Activated T-cell treated with anti-CD3 and anti-CD28 coated beads for 1 hour (primary cell): ENCODE measurements at places on chromosomes 11 and 22.

DNA sequence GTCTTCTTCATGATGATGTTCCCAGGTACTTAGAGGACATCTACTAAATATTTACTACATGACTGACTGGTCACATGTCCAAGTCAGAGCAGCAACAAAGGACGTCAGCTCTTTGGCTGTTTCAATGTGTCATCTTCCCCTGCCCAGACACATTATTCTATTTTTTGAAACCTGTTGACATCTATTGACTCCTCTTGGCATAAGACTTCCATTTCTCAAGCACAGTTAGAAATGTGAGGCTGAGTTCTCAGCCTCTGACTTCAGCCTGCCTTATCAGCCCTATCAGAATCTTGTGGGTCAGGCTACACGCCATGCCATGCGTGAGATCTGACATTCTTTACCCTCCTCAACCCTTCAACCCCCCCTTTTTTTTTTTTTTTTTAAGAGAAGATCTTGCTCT lies 63.8 kb downstream of the SC5D start:
- DNase-seq = no peak

DNA sequence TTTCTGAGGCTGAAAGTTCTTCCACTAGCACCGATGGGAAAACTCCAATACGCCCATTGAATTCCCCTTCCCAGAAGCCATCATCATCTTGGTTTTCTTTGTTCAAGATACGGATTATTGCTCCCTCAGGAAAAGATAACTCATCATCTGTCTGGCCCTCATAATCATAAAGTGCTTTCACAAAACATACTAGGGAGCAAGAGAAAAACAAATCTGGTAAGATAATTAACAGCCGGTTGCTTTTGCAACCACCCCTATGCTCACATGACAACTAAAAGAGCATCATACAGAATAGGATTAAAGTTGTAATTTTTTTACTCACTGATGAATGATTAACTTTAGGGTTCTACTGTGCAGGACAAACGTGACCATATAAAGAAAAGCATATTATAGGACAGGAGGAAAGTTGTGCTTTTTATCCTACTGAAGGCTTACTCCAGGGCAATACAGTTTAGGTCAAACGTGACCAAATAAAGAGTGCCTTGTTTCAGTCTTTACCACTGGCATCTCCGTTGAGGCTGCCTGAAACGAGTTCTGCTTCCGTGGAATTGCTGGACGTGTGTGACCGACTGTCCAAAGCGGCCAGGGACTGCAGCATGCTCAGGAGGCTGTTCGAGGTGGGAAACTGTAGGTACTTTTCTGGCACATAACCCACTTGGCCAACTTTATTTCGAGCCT lies 28.6 kb downstream of the ATG16L2 start:
- DNase-seq = no peak

DNA sequence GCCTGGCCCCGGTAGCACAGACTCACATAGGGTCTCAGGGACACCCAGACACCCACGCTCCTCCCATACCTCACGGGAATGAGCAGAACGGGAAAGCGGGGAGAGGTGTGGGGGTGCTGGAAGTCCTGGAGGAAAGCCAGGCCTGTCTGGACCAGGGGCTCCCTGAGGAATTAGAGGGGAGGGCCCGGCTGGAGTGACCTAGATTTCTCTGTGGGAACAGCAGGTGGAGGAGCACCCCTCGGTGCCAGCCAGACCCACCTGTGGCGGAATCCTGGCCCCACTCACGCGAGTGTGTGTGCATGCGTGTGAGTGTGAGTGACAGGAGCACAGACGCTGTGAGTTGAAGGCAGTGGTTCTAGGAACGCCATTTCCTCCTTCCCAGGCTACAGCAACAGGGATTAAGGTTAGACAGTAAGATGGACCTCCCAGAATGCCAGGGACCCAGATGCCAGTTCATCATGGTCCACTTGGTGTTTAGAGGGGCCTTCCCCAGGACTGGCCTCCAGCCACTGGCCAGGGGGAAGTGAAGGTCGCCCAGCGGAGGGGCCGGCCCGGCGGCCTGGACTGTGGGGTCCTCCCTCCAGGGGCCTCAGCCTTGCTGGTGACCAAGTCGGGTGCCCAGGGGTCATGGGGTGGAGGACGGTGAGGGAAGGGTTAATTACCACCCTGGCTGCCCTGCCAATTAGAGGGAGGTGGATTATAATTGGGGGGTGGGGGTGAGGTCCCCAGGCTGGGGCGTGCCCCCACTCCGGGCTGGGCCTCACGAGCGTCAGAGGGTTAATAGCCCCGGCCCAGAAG lies 1.0 kb downstream of the PKP3 start:
- DNase-seq = no peak

DNA sequence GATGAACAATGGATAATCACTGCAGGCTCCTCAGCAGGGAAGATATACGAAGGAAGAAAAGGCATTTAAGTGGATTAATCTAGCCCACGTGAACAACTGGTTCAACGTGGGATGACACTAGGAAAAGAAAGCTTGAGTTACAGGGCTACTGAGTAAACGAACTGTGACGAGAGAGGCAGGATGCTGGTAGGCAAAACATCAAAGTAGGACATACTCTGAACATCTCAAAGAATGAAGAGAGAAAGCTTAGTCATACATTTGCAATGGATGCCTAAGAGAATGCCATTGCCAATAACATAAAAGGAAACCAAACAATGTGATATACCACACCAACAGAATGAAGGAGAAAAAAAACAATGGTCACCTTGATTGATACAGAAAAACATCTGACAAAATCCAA lies 12.9 kb downstream of the USP28 start:
- no peak for DNase-seq

DNA sequence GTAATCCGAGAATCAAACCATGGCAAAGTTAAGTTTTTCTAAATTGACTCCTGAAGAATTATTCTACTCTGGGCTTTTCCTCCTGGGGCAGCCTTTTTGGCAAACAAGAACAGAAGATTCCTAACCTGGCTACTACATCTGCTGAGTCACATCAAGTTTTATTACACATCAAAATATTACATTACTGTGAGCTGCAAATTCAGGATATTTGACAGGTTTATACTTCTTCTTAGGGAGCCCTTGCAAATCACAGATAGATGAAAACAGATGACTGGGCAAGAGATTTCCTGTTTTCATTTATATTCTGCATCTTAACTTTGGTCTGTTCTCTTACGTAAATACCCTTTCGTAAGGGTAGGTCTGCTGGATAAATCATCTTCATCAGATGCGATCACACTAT lies 23.6 kb downstream of the XRRA1 start:
- DNase-seq = no peak

DNA sequence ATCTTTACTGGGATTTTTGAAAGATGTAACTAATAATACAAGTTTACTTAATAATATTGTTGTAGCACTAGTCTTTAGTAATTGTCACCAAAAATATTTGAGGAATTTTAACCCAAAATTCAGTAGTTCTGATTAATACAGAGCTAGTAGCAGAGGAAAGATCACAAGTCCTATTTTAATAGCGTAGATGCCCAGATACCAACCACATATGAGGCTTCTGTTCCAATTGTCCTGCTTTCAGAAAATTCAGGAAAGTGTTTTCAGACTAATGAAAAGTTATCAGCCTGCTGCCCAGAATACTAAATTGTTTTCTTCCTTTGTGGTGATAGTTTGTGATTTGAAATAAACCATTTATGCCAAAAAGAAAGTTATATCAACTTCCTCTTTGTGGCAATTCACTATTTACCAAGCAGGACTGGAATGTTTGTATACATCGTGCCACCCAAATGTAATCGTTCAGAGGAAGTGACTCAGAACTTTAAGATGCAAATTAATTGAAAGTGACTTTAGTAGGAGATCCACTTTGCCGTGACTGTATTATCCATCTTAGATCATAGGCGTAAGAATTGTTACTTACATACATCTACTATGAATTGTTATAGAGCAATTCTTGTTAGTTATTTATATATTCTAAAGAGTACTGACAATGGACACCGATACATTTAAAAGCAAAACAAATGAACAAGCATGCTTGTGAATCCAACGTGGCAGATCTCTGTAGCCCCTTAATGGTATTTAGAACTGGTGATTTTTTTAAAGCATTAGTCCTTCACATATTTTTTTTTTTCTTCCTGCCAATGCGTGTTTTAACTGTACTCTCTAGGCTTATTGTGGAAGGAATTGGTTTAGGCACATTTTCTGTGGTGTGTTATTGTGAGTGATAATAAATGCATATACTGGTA lies 231.0 kb downstream of the DDX10 start:
- no peak for DNase-seq

- DNase-seq = no peak
These were observed 60.2 kb downstream of the PDE2A start for GRCh38 chr11:72613977-72614376.
